ENCODE measurements at places on chromosomes 4 and X.

GRCh38 chr4:147794787-147795413 is 63.0 kb downstream of the ARHGAP10 start:
- DNase-seq: no peak

GRCh38 chr4:20318909-20319277 is 67.2 kb downstream of the SLIT2 start:
- no peak for DNase-seq

DNA sequence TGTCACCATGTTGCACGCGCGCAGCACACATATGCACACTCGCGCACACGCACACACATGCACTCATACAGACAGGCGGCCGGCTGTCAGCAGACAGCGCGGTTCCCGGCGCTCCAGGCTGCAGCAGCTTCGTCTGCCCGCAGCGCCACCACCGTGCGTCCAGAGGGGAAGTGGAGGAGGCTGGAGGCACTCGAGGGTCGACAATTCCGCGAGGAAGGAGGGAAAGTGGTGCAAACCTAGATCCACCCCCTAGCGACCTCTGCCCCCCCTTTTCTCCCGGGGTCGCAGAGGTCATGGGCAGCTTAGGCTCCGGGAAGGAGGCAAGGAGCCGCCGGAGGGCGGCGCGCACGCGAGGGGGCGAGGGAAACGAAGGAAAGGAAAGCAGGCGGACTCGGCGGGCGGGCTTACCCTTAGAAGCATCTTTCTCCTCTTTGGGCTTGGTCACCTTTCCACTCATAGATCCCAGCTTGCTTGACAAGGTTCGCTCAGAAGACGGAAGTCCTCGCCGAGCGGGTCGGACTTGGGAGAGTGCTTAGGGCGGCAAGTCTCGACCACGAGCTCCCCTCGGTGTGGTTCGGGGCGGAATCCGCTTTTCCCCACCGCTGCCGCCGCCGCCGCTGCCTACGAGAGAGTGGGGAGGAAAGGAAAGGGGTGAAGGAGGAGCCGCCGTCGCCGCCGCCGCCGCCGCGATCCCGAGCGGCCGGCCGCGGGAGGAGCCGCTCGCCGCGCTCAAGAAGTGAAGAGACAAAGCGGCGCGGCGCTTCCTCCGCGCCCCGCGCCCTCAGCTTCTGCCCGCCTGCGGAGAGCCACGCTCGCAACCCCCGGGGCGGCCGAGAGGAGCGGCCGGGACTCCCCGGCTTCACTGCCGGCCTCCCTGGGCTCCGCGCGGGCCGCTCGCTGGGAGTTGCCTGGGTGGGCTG is 326.6 kb upstream of the F9 start:
- peak; percentile 2 for DNase-seq

DNA sequence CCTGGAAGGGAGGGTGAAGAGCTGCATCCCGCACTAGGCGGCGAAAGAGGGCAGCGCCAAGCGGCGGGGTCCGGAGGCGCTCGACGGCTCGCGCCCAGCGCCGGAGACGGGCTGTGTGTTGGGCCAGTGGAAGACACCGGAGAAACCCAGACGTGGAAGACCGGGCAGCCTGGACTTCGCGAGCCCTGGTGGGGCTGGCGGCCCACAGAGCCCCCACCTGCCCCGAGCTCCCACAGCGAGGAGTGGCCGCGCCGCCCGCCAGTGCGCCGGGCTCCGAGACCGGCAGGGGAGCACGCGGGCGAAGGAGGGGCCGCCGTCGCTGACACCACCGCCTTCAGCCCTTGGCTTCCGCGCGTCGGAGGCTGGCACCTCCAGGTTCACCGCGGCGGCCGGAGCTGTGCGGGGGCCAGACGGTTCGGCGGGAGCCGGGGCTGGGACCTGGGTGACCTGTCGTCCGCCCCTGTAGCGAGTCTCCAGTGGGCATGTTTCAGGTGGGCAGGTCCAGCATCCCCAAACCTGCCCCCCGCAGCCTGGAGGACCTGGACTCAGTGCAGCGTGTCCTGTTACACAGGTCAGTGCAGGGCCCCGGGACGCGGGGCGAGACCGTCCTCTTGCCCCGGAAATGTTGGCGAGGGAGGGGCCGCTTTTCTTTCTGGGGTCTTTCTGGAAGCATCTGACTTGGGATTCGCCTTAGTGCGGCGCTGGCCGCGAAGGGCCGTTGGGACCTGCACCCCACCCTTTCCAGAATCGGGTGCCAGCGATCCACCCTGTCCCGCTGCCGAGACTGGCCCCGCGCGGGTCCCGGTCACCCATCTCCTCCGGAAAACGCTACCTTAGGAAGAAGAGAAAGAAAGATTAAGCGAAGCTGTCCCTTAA is 9.6 kb upstream of the INTU start:
- no peak for DNase-seq

GRCh38 chrX:118484216-118484903 is 11.3 kb upstream of the DOCK11 start:
- DNase-seq: no peak

DNA sequence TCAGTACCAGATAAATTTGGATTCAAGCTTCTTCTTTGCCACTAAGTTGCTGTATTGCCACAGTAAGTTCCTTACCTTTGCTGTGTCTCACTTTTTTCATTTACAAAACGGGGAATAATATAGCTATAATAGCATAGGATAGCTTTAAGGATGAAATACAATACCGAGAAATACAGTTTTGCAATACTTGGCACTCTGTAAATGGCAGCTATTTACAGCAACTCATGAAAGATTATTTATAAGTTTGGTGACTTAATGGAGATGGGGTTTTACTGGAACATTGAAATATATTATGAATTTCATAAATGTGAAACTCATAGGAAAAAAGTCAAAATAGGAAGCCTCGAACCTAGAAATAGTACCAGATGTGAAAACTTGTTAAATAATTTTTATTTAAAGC is 27.6 kb downstream of the ANXA10 start:
- no peak for DNase-seq

DNA sequence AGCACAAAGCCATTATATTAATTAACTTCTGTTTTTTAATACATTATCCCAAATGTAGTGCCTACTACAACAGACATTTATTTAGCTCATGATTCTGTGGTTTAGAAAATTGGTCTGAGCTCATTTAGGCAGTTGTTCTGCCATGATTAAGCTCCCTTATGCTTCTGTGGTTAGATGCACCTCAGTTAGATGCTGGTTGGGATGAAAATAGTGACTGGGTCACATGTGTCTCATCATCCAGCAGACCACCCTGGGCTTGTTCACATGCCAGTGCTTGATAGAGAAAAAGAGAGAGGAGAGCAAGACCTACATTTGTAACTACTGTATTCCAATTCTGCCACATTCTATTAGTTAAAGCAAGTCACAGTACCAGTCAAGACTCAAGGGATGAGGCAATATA is 376.4 kb upstream of the GNPDA2 start:
- no peak for DNase-seq

- peak; percentile 43 for DNase-seq
Measured at GRCh38 chr4:127210893-127211649, 421.7 kb upstream of the INTU start.

GRCh38 chrX:103211012-103211715 is 3.7 kb upstream of the BEX4 start:
- DNase-seq: peak; percentile 44

- DNase-seq: no peak
Measured at GRCh38 chr4:102828497-102828808, 1.1 kb upstream of the UBE2D3 start.

- peak; percentile 100 for DNase-seq
Measured at GRCh38 chr4:156999175-156999517, 27.5 kb upstream of the PDGFC start.

DNA sequence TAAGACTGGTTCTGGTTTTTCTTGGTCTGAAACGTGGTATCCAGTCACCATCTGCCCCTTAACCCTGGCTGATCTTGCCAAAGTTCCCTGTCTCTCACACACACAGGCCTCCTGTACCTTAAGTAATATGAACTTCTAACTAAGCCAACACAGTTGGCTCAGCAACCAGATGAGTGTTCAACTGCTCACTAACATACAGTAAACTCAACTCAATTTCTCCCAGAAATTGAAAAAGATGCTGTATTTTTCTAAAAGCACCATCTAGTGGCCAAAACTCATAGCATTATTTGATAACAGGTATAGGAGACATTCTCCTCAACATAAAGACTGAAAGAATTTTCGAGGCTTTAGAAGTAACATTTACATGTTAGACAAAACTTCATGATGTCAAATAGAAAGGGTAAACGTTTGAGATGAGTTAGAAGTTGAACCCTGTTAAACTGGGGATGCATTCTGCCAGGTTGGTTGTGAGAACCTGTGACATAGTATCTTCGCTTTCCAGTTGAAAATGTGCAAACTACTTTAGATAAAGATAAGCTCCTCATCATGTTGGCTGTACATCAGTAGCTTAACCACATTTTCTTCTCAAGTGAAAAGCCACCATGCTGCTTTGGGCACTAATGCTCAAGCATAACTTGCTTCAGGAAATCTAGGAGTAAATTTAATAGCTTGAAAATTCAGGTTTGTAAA is 31.2 kb downstream of the CCNI start:
- DNase-seq: peak; percentile 66

- no peak for DNase-seq
Measured at GRCh38 chrX:122092978-122093377, 1045.6 kb downstream of the GLUD2 start.

- DNase-seq: no peak
Measured at GRCh38 chr4:161817914-161818313, 345.9 kb downstream of the FSTL5 start.

GRCh38 chr4:70062000-70062399 is 11.8 kb downstream of the HTN1 start:
- no peak for DNase-seq

DNA sequence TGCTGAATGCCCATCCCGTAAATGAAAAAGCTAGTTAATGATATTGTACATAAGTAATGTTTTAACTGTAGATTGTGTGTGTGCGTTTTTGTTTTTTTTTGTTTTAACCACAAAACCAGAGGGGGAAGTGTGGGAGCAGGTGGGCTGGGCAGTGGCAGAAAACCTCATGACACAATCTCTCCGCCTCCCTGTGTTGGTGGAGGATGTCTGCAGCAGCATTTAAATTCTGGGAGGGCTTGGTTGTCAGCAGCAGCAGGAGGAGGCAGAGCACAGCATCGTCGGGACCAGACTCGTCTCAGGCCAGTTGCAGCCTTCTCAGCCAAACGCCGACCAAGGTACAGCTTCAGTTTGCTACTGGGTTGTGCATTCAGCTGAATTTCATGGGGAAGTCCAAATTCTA is at the start of gene SPP1:
Gene SPP1, plus strand, starts transcription at position 249 of the 400 bp plus-strand sequence. CDS start 1,182 bp downstream, outside the sequence.
- DNase-seq: peak; percentile 44

- DNase-seq: no peak
Measured at GRCh38 chrX:154729439-154729838, 21.4 kb downstream of the GAB3 start.

GRCh38 chr4:73770917-73771316 is 30.5 kb downstream of the CXCL8 start:
- DNase-seq: no peak

DNA sequence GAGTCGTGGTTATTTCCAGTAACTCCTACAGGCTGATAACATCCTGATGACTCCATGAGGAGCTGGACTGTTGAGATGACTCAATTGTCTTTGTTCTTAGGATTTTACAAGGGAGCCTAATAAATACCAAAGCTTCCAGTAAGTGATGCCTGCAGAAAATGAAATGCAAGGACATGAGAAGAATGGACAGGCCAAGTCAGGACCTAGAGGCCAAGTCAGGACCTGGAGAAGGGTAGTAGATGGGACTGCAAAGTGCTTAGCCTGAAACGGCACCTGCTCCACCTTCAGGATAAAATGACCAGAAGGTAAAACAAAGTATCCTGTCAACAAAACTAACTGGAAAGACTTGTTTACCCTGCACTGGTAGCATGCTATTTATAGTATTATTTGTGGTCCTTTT is 6.4 kb upstream of the SLC10A6 start:
- peak; percentile 58 for DNase-seq

DNA sequence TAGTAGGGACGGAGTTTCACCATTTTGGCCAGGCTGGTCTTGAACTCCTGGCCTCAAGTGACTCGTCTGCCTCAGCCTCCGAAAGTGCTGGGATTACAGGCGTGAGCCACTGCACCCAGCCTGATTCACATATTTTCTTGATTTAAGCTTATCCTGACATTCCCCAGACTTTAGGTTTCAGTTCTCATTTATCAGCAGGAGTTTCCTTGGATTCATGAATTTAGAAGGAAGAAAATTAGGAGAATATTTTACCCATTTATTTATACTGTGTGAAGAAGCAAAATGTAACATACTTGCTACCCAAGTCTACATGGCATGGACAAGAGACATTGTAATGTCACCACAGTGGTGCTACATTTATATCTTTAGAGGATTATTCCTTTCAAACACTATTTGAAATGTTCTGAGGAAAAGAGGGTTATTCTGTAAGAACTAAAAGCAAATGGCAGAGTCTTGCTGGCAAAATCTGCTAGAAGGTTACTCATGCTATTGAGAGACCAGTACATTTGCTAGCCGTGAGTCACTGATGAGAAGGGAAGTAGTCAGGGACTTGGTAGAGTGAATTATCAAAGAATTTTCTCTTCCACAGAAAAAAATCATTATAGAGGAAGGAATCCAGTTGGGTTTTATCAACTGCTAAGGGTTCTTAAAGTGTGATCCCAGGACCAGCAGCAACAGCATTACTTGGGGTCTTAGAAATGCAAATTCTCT is 26.1 kb upstream of the CFAP299 start:
- DNase-seq: peak; percentile 95

DNA sequence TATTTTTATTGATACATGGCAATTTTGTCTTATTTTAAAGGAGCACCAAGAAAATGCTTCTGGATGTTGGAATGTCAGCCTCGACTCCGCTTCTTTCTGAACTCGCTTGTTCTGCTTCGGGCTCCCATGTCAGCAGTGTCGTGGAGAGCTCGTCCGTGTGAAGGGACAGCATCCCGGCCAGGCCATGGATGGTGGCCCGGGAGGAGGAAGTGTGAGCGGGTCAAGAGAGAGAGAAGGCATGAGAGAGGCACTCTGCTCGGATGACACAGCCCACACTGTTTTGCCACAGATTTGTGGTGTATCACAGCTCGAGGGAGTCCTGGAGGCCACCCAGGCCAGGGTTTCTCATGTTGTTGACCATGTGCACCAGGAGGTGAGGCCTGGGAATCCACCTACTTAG is 107.0 kb downstream of the TRAPPC11 start:
- DNase-seq: no peak

DNA sequence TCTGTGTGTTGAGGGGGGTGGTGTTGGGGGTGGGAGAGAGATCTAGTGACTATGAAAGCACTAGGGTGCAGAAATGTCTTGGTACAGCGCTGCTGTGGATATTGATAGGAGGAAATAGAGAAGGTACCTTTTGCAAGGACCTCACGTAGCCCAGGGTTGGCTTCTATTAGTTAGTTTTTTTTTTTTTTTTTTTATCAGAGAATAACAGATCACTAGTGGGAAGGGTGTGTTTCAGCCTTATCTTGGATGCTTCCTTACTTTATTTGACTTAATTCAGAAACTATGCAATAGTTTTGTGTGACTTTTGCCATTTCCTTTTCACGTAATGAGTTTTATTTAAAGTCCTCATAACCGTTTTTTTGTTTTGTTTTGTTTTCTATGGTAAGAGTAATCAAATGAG is 16.4 kb upstream of the PGRMC2 start:
- DNase-seq: no peak

- no peak for DNase-seq
Measured at GRCh38 chr4:146155152-146155724, 20.3 kb upstream of the LSM6 start.

- DNase-seq: peak; percentile 97
Measured at GRCh38 chr4:161936625-161937550, 226.9 kb downstream of the FSTL5 start.

GRCh38 chrX:153571534-153571908 is 27.4 kb downstream of the CCNQ start:
- no peak for DNase-seq

Measured in fibroblast of upper back skin (primary cell).